ENCODE measurements at places on chromosomes 5 and 9. TPM values are rescaled to one million over a fixed set of nuclear protein-coding genes. Genes with fewer than 3 reads are reported as not detected.

TMEM38B gene
- 13.5 TPM for total RNA-seq

DMGDH gene
- 1.9 TPM for total RNA-seq

SUSD1 gene
- 6.3 TPM for total RNA-seq

HDAC3 gene
- 123 TPM for total RNA-seq
